ENCODE measurements at places on chromosomes 11 and 22.

- peak; percentile 45 for DNase-seq
Measured at GRCh38 chr11:112304914-112305313, 44.3 kb upstream of the PLET1 start.

DNA sequence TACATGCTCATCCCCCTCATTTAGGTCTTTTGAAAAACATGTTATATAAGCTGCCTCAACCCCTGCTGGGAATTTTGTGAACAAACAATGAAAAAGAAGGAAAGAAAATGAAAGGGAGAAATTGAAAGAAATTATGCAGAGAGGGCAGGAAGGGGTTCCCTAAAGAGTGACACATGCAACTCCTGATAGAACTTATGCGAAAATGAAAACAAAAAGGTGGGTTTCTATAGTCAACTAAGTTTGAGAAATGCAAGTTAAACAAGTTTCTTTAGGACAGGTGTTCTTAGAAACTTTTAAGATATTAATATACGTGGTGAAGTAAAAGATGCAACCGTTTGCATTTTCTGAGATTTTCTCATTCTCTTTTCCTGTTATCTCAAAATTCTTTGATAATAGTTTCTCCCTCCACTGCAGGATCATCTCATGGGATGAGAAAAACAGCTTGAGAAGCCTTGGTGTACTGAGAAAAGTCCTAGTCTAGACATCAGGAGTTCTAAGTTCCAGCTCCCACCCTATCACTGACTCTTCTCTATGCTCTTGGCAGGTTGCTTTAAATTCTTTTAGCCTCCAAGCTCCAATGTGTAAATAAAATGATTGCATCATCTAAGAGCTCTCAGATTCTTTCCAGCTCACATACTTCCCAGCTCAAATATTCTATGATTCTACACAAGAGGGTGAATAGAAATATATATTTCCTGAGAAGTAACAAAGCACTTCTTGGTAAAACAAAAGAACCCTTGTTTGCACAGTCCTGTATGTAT is 109.2 kb downstream of the FAM76B start:
- DNase-seq: no peak

- no peak for DNase-seq
Measured at GRCh38 chr11:82045748-82046457, 687.8 kb downstream of the FAM181B start.

DNA sequence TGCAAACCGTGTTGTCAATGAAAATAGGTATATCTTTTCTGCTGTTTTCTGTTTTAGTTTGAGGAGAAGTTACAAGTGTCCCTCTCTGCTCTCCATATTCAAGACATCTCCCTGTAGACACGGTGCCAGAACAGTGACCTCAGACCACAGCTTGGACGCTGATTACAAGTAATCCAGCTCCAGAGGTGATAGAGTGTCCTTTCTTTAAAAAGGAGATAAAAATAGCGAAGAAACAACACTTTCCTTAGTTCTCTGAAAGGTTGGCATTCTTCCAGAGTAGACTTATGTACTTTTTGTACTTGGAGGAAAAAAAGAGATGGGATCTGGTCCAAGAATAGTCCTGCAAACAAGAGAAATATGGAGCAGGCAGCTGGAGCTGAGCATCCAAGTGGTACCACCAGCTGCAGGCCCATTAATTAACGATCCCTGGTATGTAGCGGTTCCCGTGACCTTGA is 43.0 kb upstream of the WT1 start:
- no peak for DNase-seq

GRCh38 chr11:44823006-44823405 is 96.2 kb downstream of the TSPAN18 start:
- DNase-seq: no peak

GRCh38 chr11:5197536-5197935 is 2.9 kb downstream of the OR51V1 start:
- DNase-seq: no peak

- no peak for DNase-seq
Measured at GRCh38 chr11:65493367-65494176, 5.3 kb upstream of the MALAT1 start.

- DNase-seq: no peak
Measured at GRCh38 chr11:134615041-134615615, 203.1 kb upstream of the B3GAT1 start.

DNA sequence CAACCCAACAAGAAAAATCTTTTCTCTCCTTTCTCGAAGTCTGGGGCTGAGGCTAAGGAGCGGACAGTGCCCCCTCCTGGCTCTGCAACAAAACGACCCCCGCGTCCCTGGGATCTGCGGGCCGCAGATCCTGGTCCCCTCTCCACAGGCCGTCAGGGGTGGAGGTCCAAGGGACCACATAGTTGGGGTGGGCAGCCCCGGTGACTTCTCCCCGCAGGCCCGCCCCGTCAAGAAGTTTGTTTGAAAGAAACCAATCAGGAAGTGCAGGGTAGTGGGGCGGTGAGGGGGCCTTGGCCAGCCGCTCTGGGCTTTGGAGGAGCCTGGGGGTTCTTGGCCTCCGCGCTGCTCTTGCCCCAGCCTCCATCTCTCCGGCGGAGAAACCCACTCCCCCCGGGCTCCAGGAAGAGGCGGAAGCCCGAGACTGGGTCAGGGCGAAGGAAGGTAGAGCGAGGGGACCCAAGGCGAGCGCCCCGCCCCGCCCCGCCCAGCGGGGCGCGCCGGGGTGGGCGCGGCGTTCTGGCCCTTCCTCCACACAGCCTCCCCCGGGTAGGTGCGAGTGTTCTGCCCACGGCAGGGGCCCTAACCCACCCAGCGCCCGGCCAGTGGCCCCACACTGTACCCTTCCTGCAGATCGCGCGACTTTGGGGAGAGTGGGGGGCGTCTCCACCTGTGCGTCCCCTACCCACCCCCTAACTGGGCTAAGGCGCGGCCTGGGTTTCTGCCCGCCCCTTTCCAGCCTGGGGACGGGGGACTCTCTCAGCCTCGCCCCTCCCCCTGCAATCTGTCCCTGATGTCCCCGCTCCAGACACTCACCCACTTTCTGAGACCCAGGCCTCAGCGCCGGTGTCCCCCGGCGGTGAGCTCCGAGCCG is 1.3 kb downstream of the TP53I11 start:
- DNase-seq: no peak

DNA sequence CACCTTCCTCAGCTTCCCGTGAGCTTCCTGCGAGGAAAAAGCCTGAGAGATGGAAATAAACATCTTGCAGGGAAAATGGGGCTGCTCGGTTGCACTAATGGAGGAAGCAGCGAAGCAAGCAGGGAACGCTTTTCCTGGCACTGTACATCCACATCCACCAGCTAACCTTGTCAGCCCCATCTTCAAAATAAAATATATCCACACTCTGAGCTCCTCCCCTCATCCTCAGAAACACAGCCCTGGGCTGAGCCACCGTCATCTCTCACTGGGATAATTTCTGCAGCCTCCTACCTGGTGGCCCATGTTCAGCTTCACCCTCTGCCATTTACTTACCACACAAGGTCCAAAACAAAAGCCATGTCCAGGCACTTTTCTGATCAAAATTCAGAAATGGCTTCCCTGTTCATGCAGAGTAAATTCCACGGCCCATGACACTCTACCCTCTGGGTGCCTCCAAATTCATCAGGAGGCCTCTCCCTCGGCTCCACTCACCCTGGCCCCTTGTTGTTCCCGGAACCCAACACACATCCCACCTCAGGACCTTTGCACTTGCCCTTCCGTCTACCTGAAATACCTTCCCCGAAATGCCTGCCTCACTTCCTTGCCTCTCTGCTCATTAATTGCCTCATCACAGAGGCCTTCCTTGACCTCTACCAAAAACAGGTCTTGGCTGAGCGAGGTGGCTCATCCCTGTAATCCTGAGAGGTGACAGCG is 13.0 kb downstream of the C11orf86 start:
- DNase-seq: no peak
